ENCODE measurements at places on chromosomes 7 and 10.

DNA sequence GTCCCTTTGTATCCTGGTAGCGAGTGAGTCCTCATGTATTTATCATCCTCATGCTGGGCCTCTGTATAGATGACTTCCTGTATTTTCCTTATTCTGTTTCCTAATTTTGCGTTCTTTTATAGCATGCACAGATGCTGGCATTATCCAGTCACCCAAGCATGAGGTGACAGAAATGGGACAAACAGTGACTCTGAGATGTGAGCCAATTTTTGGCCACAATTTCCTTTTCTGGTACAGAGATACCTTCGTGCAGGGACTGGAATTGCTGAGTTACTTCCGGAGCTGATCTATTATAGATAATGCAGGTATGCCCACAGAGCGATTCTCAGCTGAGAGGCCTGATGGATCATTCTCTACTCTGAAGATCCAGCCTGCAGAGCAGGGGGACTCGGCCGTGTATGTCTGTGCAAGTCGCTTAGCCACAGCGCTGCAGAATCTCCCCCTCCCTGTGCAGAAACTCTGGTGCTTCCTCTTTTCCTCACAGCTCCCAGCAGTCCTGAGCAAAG, 183.1 kb upstream of the PRSS58 start:
- no peak for DNase-seq

- DNase-seq: no peak
Measured at GRCh38 chr7:151675196-151675920, 155.7 kb upstream of the RHEB start.

- DNase-seq: no peak
Measured at GRCh38 chr7:20260223-20260622, 43.0 kb upstream of the MACC1 start.

GRCh38 chr7:46247664-46248063, 326.6 kb upstream of the IGFBP3 start:
- no peak for DNase-seq

DNA sequence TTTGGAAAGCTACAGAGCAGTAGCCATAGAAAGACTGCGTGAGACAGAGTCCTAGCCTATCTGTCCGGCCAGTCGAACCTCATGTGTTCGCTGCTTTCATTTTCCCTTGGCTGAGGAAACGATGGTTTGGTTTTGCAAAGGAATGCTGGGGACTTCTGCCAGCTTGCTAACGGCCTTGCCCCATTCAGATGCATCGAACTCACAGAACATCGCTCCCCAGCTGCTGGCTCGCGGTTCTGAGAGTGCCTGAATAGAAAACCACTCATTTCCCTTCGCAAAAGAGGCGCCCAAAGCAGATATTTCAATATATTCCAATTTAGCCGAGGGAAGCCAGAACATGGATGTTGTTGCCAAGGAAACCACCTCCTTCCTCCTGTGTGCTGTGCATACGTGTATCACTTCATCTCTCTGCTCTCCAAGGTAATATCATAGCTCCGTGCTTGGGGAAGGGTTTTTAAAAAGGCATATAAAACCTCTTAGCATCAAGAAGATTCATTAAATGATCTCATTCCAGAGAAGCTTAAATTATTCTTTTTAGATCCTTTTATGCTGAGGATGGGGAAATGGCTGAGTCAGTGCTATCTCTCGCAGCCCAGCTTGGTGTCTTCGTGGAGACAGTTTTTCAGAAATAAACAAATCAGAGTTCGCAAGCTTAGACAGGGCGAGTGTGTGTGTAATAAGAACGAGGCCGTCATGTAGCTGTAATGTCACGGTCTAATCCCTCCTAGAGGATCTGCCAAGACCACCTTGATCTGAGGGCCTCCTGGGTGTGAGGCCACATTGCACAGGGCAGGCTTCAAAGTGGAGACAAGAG, 215.2 kb downstream of the RPS24 start:
- no peak for DNase-seq

DNA sequence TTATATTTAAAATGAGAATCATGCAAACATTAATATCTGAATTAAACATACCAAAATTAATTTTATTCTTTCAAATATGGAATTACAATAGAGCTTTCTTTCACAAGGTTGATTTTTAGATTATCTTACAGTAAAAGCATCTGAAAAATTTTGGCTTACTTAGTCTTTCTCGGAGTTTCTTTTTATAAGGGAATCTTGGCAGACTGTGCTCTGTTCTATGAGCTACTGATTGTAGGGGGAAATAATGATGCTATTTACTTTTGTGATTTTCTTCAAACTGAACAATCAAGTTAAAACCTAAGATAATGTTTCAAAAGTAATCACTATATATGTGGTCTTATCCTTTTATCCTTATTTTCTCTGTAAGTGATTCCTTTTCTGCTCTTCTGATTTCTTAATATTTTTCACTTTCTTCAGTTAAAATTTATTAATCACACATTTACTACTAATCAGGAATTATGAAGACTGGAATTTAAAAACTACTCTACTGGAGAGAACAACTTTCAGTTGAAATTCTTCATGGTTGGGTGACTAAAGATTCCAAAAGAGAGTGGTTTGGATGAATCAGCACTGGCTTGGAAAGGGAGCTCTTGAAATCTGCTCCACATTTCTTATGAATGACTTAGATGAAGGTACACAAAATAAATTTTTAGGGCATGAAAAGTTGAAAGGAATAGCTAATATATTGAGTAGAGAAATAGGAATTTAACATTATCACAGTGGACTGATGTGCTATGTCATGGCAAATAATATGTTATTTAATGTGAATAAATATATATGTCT, 103.9 kb downstream of the PPP1R9A start:
- DNase-seq: no peak

- DNase-seq: no peak
Measured at GRCh38 chr10:31574577-31574976, 255.6 kb downstream of the ZEB1 start.

- DNase-seq: no peak
Measured at GRCh38 chr7:78002021-78002420, 203.4 kb downstream of the PHTF2 start.

DNA sequence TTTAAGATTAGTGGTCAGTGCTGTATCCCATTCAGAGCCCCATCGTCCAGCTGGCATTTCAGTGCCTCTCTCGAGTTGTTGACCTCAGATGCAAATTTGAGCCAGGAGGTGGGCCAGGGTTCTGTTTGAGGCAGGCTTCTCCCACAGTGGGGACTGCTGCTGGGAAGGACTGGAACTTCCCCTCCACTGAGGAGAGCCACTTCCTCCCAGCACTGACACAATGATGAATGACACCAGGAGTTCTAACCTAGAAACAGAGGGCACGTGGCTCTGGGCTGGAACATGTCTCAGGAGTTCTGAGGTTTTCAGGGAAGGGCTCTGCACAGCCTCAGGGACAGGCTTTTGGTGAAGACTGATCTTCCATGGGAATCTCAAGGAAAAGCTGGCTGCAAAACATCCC, 18.3 kb upstream of the BTBD16 start:
- no peak for DNase-seq
